ENCODE measurements at places on chromosomes 3 and 15.

DNA sequence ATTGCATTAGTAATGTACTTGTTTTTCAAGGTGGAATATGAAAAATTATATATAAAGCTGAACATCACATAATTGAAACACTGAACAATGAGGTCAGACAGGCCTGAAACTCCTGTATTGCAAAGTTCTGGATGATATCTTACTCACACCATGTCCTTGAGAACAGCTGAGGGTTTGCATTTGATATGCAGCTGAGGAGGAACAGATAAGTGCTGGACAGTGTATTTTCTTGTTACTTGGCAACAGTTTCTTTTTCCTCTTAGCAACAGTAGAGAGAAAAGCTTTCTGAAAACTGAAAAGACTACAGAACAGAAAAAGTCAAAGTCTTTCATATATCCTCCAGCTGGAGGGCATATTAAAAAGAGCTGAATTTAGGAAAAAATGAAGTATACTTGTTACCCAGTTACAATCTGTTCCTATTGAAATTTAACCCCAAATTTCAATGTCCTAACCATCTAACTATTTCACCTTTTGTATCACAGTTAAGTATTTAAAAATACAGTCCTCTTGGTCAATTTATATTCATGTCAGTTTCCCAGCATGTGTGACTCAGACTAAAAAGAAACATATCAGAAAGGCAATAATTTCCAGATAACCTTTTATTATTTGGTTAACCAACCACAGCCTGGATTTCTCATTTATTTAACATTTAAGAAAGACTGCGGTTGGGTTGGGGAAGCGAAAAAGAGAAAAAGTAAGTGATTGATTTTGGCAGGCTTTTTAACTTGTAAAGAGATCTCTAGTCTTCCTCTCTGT, 733.0 kb upstream of the DPPA4 start:
- no peak for DNase-seq

DNA sequence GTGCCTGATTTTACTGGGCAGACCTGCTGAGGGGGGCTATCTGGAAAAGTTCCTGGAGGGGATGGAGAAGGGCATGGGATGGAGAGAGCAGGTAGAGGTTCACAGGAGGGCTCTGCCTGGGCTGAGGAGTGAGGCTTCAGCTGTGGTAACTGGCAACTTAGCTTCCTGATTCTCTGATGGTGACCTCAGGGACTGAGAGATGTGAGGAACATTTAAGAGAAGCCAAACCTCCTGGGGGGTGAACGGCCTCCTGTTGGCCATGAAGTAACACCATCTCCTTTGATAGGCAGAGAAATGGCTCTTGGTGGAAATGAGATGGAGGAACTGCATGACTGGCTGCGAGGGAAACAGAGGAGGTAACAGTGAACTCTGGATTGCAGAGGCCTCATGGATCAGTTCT, 97.3 kb upstream of the ROPN1 start:
- no peak for DNase-seq

DNA sequence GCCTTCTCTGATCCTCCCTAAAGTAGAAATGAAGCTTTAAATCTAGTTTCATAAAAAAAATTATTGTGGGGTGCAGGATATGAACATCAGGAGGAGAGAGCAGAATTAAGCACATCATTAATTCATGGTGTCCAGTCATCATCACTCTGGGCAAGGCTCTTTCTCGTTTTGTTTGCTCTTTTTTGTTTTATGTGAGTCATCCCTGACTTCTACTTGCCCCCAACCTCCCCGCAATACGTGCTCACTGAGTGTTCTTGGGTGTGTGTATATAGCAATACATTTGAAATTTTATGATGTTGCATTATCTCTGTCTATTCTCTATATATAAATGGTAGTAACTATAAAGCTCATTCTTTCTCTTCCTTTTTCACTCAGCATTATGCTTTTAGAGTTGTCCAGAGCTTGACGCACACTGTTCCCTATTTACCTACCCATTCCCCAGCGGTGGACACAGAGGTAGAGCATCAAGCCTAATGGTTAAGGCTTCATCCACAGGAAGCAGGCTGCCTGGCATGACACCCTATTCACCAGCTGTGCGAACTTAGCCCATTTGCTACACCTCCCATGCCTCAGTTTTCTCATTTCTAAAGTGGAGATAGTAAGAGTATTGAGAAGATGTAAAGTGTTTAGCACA, 72.3 kb downstream of the CD200R1L start:
- DNase-seq = peak; percentile 20

DNA sequence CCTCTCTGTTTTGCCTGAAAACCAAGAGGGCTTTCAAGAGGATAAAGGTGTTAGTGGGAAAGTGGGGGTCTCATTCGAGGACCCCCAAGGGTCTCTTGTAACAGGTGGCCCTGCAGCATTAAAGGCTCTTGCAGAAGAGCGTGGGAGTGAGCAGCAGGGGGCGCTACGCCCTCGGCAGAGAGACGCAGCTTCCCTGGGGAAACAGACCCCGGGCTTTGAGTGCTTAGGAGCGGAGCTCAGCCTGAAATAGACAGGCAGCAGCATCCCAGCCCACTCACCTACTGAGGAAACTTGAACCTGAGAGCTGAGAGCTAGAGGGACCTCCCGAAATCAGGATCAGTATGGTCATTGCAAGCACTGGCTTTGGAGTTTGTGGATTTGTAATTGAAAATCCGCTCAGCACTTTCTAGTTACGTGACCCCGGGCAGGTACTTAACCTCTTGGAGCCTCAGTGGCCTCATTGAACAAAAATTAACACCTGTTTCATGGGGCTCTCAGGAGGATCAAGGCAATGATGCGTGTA, 25.7 kb downstream of the RPLP1 start:
- DNase-seq = peak; percentile 42

- DNase-seq = no peak
Observed at GRCh38 chr3:146184241-146185015, 23.4 kb upstream of the PLOD2 start.
